NCI-H2171 (cell line): ENCODE measurements at places on chromosomes 3 and 15.

DNA sequence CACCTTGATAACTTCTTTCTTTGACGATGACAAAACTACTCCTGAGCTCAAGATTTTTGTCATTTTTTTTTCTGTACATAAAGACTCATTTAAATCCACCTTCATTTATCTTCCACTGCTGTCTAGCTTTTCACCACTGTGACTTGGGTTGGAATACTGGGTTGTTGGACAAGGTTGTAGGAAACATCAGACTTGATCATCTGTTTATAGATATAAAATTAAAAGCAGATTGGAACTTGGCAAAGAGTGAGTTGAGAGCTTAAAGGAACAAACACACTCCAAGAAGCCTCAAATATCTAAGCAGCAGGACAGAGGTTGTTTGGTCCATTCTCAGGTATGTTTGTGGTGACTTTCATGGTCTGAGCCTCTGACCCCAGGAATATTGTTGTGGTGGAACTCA is 141.7 kb upstream of the NDN start:
- DNase-seq = no peak

DNA sequence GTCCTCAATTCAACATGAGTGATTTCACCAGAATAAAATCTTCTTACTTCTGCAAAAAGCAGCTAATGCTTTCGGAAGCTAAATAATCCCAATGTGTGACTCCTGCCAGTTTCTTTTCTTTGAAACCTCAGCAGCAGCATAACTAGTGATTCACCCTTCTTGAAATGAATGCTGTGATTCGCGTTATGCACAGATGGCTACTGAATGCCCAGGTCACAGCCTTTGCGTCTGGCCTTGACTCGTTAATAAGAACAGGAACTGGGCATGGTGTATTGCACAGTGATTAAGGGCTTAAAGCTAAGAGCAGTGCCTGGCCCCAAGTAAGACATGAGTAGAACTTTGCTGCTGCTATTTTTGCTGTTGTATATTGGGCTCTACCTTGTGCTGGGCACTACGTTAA is 19.0 kb downstream of the CGNL1 start:
- DNase-seq = no peak

DNA sequence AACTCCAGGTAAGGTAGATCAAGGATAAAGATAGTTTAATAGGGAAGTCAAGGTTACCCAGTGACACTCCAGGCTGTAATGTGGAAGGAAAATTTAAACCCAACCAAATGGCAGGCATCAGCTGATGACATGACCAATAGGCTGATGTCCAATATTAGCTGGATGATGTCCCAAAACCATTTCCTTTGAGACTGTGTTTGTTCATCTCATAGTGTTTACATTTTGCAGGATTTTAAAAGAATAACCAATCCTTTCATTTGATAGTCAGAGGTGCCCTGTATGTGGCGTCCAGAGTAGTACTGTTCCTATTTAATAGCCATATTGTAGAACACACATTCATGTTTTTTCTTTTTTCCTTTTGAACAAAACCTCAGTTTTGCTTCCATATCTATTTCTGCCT is 23.3 kb upstream of the TMEM158 start:
- DNase-seq = no peak

DNA sequence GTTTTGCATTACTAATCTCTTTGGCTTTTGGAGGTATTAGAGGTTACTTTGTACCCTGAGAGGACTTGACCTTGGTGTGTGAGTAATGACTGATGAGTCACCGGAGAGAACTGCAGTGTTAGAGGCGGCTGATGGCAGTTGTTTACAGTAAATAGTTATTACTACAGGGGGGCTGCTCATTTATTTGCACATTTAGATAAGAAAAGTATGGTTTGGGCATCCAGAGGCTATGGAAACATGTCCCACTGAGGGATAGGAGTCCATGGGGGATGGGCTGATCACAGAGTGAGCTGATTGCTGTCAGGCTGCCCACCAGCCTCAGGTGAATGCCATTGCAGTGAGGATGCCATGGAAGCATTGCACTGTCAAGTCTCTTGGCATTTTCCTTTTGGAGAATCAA is 17.3 kb upstream of the STAC start:
- no peak for DNase-seq

- DNase-seq = no peak
These were observed 304.9 kb downstream of the TLE3 start for GRCh38 chr15:69792823-69793222.

- DNase-seq = no peak
These were observed 31.9 kb upstream of the SMAD6 start for GRCh38 chr15:66670175-66670574.

- DNase-seq = no peak
These were observed 28.5 kb downstream of the BTD start for GRCh38 chr3:15629860-15630597.

- no peak for DNase-seq
These were observed 104.0 kb downstream of the ABHD5 start for GRCh38 chr3:43794776-43795175.

- DNase-seq = no peak
These were observed 226.1 kb downstream of the PLCL2 start for GRCh38 chr3:17110660-17111396.

DNA sequence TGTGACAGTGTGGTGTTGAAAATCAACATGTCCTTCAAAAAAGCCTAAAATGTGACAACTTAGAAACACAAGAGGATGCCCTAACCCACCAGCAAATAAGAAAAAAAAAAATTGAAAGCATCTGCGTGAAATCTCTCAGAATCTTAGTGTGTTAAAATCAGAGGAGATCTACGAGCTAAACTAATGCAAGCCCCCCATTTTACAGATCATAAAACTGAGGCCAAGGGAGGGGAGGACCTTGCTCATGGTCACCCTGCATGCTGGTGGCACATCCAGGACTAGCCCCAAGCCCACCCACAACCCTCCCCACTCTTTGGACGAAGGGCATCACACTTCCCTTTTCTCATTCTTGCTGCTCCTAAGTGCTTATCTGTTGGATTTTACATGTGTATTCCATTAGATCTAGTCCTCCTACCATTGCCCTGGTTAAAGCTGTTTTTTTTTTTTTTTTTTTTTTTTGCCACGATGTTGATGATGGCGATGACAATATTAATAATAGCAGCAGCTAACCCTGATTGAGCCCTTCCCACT is 29.1 kb upstream of the NOX5 start:
- DNase-seq = no peak

GRCh38 chr3:56976651-56977560 is 83.6 kb upstream of the SPATA12 start:
- peak; percentile 83 for DNase-seq

DNA sequence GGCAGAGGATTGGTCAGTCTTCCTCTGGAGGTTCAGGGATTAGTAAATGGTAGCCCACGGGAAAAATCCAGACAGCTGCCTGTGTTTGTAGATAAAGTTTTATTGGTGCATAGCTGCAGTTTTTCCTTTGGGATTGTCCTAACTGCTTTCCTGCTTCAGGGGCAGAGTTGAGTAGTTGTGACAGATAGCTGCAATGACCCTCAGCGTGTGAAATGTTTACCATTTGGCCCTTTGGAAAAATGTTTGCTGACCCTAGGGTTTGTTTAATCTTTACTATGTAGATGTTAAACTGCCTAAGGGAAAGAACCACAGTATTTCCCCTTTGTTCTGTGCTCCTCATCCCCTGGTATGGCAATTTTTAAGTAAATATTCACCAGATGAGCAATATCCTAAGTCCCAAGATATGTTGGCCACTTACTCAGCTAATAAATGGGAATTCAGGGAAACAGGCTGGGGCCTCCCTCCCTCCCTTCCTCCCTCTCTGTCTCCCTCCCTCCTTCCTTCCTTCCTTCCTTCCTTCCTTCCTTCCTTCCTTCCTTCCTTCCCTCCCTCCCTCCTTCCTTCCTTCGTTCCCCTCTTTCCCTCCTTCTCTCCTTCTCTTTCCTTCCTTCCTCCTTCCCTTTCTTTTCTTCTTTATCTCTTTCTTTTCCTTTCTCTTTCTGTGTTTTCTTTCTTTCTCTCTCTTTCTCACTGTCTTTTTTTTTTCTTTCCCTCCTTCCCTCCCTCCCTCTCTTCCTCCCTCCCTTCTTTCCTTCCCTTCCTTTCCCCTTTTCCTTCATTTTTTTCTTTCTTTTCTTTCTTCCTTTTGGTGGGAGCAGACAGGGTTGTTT is 234.6 kb upstream of the BHLHE40 start:
- DNase-seq = no peak

GRCh38 chr15:66957431-66957720 is 108.0 kb upstream of the SMAD3 start:
- no peak for DNase-seq

DNA sequence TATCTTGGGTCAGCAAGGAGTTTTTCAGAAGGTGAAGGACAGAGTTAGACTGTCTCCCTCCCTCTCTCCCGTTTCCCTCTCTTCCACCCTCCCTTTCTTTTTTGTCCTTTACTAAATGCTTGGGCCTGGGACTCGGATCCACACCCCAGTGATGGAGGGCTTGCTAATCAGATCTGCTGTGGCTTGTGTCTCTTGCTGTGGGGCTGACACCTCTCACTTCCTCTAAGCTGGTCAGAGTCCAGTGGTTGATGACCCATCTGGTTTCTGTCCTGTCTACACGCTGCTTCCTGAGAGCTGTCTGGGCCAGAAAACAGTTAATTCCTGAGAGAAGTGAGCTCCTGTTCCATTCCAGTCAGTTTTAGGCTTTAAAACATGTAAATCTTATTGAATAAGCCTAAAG is 849 bp downstream of the TRAK1 start:
- DNase-seq = no peak

DNA sequence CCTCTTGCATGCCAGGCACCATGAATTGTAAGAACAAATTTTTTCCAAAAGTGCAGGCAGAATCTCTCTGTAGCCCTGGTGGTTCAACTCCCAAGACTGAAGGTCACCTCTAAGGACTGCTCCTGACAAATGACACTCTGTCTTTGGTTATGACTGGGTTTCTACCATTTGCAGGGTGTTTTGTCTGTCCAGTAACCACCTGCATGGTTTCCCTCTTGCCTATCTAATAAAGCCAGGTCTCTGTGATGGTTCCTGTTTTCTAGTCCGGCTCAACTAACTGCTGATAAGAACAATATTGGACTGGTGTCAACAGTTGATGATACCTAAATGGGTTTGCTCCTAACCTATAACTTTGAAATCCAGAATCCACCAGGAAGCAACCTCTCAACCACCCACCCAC is 43.7 kb downstream of the ATP8B4 start:
- no peak for DNase-seq

GRCh38 chr3:21825684-21826083 is 74.7 kb upstream of the ZNF385D start:
- DNase-seq = no peak

DNA sequence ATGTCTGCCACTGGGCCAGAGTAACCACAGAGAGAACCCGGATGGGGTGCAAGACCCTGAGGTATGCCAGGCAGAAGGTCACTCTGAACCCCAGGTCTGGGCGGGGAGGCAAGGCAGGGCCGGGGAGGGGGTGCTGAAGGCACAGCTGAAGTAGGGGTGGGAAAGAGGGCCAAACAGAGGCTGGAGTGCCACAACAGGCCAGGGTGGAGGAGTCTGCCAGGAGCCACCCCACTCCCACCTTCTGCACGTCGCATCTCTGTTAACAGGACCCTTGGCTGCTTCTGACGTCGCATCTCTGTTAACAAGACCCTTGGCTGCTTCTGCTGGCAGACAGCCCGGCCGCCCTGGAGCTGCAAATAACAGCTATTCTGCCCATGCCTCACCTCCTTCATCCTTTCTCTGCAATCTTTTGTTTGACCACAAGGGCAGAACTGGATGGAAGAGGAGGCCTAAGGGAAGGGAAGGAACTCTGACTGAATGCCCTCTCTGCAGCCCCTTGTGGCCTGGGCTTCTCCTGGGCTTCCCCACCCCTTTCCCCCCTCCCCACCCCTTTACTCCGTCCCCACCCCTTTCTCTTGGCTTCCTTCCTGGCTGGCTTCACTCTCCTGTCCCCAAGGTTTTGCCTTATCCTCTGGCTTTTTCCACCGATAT is 20.6 kb upstream of the FBLN2 start:
- DNase-seq = no peak

- DNase-seq = peak; percentile 39
These were observed 11.8 kb downstream of the PLXNA1 start for GRCh38 chr3:126994661-126995245.

DNA sequence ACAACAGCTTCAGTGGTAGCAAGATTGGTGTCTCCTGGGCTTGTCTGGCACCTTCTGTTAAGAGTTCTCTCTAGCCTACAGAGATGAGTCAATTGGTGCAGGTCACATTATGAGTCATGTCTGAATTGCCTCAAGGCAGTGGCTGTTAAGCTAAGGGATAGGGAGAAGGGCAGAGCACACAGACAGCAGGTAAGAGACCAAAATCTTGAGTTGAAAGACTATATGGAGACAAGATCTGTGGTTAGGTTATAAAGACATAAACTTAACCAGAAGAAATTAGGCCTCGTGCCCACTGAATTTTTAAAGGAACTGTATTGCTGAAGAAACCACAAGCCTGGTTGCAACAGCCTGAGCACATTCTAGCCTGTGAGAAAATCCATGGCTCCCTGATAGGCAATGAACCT is 19.2 kb upstream of the KPNA1 start:
- DNase-seq = no peak

DNA sequence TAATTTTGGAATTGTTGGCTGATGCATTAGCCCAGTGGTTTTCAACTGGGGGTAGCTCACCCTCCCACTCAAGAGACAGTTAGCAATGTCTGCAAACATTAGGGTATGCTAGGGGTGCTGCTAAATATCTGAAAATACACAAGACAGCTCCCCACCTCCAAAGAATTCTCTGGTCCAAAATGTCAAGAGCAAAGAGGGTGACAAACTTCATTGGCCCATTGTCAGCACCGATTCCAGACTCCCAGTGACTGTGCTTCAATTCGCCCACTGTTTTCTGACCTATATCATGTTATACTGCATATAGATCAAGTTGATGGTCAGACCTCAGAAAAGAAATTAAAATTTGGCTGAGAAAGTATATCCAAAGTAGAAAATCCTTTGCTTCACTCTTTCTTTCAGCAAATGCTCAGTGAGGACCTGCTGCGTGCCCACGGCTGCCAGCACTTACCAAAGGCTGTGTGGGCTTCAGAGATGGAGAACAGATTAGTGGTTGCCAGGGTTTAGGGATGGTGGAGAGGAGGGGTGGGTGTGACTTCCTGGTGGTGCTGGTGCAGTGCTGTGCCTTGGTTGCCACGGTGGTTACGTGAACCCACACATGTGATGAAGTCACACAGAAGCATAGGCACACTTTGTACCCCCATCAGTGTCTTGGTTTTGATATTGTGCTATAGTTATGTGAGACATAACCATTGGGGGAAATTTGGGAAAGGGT is 204.0 kb downstream of the PLCL2 start:
- no peak for DNase-seq

- no peak for DNase-seq
These were observed 284.1 kb upstream of the NR2E3 start for GRCh38 chr15:71526060-71526820.

- DNase-seq = no peak
These were observed 23.7 kb downstream of the RBM5 start for GRCh38 chr3:50112462-50112861.

DNA sequence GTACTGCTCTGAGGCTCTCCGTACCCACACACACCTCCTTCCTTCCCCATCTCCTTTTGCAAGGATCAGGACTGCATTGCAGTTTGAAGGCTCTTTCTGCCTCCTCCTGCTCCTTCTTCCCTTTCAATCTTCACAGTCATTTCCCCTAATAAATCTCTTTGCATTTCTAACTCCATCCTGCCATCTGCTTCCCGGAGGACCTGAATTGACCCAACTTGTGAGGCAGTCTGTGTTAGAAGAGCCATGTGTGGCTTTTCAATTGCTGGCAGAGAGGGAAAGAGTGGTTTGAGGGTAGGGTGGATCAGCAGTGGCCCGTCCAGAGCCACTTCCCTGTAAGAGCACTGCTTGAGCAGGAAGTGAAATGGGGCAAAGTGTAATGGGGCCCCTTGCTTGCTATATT is 35.8 kb downstream of the ANAPC13 start:
- DNase-seq = no peak

- no peak for DNase-seq
These were observed 30.1 kb upstream of the ZNF502 start for GRCh38 chr3:44682182-44682896.

- no peak for DNase-seq
These were observed 9.2 kb downstream of the ZIC1 start for GRCh38 chr3:147418371-147418781.
